ENCODE measurements at places on chromosomes 1 and 21.

- no peak for DNase-seq
These were observed 102.2 kb downstream of the CASZ1 start for GRCh38 chr1:10694274-10694632.

DNA sequence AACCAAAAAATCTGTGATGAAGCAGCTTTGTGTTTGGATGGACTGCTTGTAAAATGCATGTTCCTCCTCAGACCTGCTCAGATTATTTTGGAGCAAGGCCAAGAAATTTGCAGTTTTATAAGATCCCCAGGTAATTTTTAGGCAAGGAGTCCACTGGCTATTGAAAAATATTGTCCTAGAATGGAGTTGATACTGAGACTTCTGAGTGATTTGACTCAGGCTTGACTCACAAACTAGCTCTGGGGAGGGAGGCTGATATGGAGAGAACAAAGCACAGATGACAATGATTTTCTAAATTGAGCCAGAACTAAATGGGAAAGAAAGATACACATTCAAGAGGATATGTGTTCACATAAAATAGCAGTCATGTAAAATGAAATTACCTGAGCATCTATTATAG is 36.7 kb downstream of the AGL start:
- DNase-seq = no peak

- DNase-seq = no peak
These were observed 149.0 kb downstream of the ROR1 start for GRCh38 chr1:63922848-63923247.

DNA sequence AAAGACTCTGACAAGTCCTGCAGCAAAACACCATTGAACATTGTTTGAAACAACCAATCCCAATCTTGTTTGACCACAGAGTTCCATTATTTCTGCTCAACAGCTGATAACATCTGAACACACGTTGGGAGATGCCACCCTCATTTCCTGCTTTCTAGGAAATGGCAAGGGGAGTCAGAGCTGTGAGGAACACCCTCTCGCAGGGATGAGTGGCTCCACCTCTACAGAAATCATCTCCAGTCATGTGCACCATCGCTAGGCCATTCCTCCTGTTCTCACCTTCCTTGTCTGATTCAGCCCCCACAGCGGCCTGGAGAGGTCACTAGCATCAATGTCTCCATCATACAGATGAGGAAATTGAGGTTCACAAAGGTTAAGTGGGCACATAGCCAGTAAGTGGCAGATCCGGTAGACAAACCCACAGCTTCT is 22.4 kb upstream of the RUNX3 start:
- DNase-seq = no peak

- DNase-seq = no peak
These were observed 397.3 kb downstream of the LMX1A start for GRCh38 chr1:164958982-164959768.

- no peak for DNase-seq
These were observed 15.8 kb upstream of the SYT6 start for GRCh38 chr1:114169509-114169908.

GRCh38 chr21:44548922-44549321 is 2.4 kb downstream of the KRTAP10-2 start:
- no peak for DNase-seq

All from foreskin melanocyte (primary cell).